Naive B cell (primary cell): ENCODE measurements at places on chromosomes 4 and X. TPM values are rescaled to one million over a fixed set of nuclear protein-coding genes. Genes with fewer than 3 reads are reported as not detected.
A peak's percentile ranks its signal among the peaks of the same experiment; 100 is the strongest.

Gene TAF7L
- polyA plus RNA-seq = not detected

- H3K27ac ChIP-seq = no peak overlapping the region
- no peaks in the 10 kb centered on the region for H3K36me3 ChIP-seq
- DNase-seq = no peak
- no peaks in the 10 kb centered on the region for H3K27me3 ChIP-seq
- H3K4me1 ChIP-seq = no peaks in the 10 kb centered on the region
Measured at GRCh38 chr4:154984148-154984547, 203.1 kb downstream of the RBM46 start.

DNA sequence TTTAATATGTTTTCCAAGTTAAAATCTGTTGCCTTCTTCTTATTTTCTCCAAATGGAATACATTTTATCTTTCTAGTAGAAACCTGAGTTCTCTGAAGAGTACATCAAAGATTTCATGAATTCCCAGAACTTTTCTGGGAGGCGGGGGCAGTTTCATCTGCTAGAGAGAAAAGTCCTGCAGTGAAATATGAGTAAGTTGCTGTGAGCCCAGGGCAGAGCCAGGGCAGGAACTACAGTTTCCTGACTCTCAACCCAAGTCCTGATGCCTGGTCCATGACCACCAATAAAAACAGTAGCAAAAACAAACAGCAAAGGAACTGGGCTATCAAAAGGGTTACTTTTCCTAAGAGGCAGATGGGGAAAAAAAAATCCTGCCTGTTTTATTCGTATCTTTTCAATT, 239.4 kb upstream of the CTSO start:
- H3K36me3 ChIP-seq = no peaks in the 10 kb centered on the region
- H3K27me3 ChIP-seq = no peaks in the 10 kb centered on the region
- H3K27ac ChIP-seq = no peak overlapping the region
- H3K4me3 ChIP-seq = no peak overlapping the region

DNA sequence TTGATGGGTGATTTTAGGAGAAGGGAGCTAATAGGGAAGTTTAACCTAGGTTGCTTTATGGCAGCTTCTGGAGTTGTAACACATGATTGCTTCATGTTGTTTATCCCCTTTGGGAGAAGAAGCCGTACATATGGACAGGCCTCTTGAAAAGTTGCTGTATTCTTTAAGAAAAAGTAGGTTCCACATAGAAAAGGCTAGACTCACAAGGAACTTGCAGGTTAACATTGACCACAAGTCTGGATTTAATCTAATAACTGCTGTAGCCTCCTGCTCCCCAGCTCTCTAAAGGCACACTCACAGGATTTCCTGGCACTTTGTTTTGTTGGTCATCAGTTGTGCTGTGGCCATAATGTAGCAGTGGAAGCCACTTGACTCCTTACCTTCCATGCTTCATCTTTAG, 19.7 kb downstream of the FNIP2 start:
- H3K4me1 ChIP-seq = no peaks in the 10 kb centered on the region
- H3K27me3 ChIP-seq = peaks cover 82% of the 10 kb centered on the region
- no peaks in the 10 kb centered on the region for H3K36me3 ChIP-seq
- H3K4me3 ChIP-seq = no peak overlapping the region
- H3K27ac ChIP-seq = no peak overlapping the region
- no peak for DNase-seq

- no peaks in the 10 kb centered on the region for H3K27me3 ChIP-seq
- H3K36me3 ChIP-seq = peaks cover 9% of the 10 kb centered on the region
- H3K4me1 ChIP-seq = peaks cover 20% of the 10 kb centered on the region
- DNase-seq = peak; percentile 37
- peak overlapping the region; percentile 98 for H3K27ac ChIP-seq
Measured at GRCh38 chrX:149504226-149504914, 736 bp downstream of the IDS start.

Gene F8A3
- polyA plus RNA-seq = 34.5 TPM

Gene HPSE
- 2.6 TPM for polyA plus RNA-seq
